ENCODE measurements at places on chromosomes 12 and 14.

DNA sequence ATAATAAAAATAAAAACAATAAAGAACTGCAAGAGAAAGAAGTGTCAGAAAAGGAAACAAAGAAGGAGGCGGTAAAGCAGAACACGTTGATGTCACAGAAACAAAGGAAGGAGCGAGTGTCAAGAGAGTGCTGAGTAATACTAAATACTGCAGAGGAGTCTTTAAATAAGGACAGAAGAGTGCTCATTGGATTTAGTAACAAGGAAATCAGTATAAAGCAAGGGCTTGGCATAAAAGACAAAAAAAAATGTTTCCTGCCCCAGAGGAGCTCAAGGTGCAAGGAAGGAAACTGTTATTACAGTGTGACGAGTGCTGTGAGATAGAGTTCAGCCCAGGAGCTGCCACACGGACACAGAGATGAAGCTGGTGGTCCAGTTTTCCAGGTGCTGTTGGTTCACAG is 8.4 kb upstream of the TUBA1A start:
- no peak for DNase-seq

GRCh38 chr14:105244334-105244733 is 4.0 kb upstream of the BTBD6 start:
- no peak for DNase-seq

- DNase-seq, result no peak
These were observed 8.8 kb downstream of the DDX47 start for GRCh38 chr12:12821975-12822374.

DNA sequence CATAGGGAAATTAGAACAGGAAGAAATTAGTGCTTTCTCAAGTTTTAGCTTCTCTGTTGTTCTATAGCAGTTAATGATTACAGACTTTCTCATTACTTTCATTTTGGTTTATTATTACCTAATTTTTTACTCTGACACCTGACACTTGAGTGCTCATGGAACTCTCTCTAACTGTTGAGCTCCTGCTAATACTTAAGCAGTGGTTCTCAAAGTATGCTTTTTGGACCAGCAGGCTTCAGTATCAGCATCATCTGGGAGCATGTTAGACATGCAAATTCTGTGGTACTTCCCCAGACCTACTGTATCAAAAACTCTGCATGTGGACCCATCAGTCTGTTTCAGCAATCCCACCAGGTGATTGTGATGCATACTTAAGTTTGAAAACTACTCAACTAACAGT is 235.3 kb downstream of the CCDC91 start:
- no peak for DNase-seq

- DNase-seq, result no peak
These were observed 251.2 kb downstream of the SYT1 start for GRCh38 chr12:79115743-79116142.

DNA sequence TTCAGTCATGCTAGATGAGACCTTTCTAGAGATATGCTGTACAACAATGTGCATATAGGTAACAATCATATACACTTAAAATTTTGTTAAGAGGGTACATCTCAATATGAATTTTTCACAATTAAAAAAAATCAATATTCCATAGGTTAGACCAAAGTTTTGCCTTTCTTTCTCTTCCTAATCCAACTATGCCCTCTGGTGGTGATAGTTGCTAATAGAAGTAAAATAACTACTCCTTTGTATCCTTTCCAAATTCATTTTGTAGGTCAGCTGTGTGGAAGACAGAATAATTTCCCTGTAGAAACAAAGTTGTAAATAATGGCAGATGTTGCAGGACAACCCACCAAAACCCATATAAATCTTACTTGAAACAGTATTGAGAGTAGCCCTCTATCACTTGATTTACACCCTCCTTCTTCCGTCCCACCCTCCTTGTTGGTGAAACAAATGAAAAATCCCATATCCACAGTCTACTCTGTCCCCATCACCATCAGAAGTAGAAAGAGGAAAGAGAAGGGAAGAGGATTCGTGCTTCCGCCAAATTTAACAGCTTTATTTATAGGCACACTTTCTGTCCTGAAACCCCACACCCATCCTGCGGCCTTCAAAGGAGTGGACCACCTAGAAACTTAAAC is 34.2 kb upstream of the KICS2 start:
- no peak for DNase-seq

- DNase-seq, result no peak
These were observed 4.4 kb upstream of the SHMT2 start for GRCh38 chr12:57224973-57225679.

DNA sequence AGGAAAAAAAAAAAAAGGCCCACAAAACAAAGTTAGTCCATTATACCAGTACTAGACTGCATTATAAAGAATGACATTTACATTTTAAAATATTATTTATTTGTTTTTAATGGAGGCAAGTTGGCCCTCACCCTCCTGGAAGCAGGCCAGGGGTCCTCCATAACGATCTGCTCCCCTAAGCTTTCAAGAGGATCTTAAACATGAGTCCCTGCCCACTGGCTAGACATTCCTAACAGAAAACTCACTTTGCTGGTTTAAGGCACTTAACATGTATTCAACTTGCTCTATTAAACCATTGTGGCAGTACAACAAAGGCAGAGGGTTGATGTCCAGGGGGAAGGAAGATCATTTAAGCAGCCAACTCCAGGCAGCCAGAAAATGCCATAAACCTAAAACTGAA is 111.4 kb downstream of the STXBP6 start:
- no peak for DNase-seq

DNA sequence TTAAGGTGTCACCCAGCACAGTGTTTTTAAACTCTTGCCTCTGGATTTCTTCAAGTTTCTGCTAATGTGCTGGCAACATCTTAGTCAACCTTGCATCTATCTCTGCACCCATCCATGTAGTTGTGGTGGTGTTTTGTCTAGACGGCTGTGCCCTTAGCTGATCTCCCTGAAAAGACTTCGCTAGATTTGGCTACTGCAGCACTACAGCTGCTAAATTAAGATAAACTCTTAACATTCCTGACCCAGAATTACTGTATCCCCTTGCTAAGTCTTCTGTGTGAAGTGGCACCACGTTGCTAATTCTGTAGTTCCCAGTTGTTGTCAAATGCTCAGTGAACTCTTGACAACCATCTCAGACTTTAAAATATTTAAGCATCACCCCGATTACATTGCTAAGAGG is 66.8 kb downstream of the SRGAP1 start:
- DNase-seq, result no peak

GRCh38 chr12:89710873-89711750 is 2.5 kb upstream of the ATP2B1 start:
- DNase-seq, result no peak

DNA sequence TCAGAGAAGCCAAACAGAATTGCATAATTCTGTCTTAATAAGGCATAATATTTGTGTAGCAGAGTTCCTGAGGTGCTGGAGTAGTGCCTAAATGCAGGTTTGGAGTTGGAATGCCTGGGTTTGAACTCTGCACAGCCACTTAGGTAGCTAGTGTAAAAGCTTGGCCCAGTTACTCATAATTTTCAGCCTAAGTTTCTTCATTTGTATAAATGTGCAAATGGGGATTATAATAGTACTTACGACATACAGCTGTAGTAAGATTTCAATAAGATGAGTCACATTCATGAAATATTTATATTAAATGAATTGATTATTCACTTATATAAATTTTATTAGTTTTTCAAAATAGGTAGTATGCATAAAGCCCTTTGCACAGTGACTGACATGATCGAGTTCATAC is 175.8 kb downstream of the DERA start:
- no peak for DNase-seq

GRCh38 chr14:82488473-82488872 is 954.8 kb upstream of the SEL1L start:
- DNase-seq, result no peak

DNA sequence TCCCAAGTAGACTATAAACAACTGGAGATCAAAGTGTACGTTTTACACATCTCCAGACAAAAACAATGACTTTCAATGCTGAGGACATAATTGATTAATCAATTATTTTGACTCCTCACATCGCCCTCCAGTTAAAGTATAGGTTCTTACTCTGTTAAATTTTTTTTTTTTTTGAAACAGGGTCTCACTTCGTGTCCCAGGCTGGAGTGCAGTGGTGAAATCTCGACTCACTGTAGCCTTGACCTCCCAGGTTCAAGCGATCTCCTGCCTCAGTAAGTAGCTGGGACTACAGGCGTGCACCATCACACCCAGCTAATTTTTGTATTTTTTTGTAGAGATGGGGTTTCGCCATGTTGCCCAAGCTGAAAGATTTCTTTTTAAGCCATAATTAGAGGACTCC is 938 bp upstream of the CCNB1IP1 start:
- DNase-seq, result no peak

GRCh38 chr12:121723200-121723599 is 10.6 kb downstream of the TMEM120B start:
- DNase-seq, result no peak

DNA sequence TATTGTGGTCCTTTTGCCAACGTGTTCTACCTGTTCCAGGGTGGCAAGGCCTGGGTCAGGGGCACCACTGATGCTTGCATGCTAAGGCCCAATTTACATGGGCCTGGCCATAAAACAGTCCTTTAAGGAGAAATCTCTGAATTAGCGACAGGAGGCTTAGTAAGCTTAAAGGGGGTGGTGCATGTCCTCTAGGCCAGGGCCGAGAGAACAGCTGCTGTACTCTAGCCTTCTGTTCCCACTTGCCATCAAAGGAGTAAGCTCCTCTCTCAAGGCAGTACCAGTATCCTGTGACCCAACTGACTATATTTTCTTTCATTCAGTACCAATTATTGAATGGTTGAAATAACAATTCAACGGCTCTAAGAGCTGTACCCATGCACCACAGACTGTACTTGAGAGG is 67.7 kb upstream of the ZDHHC17 start:
- DNase-seq, result no peak

GRCh38 chr12:52494100-52494499 is 1.0 kb upstream of the KRT6A start:
- no peak for DNase-seq

DNA sequence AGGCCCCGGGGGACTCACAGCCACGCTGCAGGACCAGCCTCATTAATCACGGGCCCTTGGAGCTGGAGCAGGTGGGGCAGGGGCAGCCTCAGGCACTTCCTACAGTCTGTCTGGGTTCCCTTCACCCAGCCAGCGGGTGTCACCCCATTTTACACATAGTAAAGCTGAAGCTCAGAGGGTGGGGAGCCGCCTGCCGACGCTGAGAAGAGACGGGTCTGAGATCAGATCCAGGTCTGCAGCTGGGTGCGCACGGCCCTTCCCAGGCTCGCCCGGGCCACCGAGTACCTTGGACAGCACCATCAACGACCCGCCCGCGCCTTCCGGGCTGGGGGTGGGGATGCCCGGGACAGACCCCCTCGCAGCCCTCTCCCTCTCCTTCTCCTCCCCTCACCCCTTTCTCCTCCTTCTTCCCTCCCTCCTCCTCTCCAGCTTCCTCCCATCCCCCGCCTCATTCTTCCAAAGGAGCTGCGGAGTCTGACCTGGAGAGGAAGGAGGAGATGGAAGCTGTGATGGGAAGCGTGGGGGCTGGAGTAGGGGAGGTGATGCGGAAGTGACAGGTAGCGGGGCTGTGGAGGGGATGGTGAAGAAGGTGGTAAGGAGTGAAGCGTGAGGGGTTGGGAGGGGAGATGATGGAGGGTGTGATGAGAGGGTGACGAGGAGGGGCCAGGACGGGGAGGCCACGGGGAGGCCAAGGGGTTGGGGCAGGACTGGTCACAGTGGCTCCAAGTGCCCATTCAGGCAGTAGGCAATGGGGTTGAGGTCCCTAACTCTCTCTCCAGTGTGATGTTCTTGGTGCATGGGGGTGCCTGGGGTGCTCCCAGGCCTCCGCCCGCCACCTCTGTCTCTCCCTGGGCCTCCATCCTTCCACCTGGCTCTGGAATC is 8.8 kb downstream of the DTX1 start:
- DNase-seq, result no peak

DNA sequence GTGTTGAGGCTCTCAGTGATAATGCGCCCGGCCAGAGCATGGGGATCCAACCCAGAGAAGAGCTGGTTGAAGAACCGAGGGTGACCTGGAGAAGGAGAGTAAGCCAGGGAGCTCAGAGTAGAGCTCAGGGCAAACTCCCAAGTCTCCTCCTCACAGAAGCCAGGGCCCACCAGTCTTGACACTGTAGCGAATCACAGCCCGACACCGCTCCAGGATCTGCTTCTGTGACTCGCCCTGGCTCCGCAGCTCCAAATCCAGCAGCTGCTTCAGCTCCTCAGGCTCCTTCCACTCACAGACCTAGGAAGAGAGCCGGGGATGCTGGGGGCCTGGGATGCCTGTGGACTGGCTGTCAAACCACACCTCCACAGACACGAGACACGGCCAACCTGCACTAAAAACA is 8.2 kb upstream of the ZNF740 start:
- no peak for DNase-seq

DNA sequence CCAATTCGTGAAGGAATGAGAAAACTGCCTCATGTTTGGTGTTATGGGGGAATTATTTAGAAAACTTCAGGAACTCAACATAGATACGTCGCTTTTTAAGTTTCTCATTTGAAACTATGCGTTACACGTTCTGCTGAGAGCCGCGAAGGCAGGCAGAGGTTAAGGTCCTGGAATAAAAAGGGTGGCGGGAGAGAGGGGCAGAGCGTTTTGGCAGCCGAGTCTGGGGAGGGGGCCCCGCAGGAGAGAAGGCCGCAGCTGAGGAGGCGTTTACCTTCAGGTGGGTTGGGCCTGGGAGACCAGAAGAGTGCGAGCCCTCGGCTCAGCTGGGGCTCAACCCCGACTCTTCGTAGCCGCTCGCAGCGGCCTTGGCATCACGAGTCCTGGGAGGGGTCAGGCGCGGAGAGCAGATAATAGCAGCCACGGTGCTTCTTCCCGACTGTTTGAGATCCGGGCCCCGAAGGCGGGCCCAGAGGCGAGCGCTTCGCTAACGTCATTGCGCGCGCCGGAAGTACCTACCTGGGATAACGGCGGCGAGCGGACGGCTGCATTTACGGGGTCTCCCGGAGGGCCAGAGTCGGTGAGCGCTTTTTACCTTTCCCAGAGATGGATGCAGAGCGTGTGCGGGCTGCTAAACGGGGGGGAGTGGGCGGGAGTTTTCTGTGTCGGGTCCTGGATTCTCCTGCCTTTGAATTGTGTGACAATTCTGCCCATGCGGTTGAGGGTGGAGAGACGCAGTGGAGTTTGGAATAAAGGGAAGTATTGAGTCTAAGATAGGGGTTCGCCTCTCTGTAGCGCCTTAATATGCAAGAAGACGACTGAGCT is at the start of the genes PPHLN1 and ZCRB1:
Gene PPHLN1, plus strand, starts transcription at position 515 of the 822 bp plus-strand sequence. CDS start 9,736 bp downstream, outside the sequence.
Gene ZCRB1, minus strand, starts transcription at position 442 of the 822 bp plus-strand sequence. CDS start 1,992 bp downstream, outside the sequence.
- peak; percentile 84 for DNase-seq

DNA sequence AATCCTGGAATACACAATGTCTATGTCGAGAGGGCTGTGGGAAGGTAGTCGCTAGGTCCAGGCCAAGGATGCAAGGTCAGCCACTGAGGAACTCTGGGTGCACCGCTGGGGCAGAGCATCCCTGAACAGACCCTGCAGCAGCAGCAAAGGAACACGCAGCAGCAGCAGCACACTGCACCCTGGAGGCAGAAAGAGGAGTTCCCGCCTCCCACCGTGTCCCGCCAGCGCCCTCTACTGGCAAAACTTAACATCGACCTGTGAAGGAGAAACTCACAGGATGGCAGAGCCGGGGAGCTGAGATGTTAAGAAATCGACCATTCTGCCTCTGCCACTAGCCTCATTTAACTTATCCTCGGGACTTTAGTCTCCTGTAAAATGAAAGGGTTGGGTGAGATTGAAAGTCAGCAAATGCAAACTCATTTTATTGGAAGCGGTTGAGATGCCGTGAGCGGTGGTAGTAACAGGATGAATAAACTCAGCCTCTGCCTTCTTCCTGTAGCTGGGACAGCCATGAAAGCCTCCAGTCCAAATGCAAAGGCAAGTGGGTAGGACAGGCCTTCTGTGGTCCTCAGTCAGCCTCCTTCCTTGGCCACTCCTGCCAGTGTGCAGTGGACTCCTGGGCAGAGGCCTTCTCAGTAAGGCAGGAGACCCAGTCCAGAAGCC is 45.6 kb downstream of the STAB2 start:
- no peak for DNase-seq

Data from tibial artery (tissue), 4 donors.